Upper lobe of left lung (tissue), 6 donors: ENCODE measurements at places on chromosomes 12 and 14.

DNA sequence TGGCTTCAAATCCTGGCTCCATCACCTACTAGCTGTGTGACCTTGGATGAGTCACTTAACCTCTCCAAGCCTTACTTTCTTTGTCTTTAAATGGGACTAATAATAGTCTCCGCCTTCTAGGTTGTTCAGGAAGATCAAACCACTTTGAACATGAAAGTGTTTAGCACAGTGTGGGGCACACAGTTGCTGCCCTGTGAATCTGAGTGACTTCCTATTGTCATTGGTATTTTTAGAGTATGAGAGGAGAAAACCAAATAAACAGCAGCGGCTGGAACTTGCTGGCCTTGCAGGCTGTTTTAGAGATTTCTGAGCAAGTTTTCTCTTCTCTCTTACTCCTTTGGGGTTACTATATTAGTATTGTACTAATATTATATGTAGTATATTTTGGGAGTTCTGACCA lies 120.7 kb upstream of the MYL2 start:
- DNase-seq: no peak

DNA sequence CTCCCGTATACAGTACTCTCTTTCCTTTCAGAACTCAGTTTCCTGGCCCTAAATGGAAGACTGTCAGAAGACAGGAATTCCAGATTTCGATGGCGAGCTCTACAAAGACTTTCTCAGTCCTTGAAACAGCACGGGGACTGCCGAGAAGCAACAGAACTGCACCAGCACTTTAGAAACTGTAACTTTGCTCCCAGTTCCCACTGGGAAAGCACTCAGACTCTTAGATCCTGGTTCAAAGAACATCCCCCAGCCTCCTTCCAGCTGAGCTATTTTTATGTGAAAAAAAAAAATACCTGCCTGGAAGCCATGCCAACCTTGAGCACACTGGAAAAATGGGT lies 1.8 kb downstream of the PXN start:
- DNase-seq: no peak

DNA sequence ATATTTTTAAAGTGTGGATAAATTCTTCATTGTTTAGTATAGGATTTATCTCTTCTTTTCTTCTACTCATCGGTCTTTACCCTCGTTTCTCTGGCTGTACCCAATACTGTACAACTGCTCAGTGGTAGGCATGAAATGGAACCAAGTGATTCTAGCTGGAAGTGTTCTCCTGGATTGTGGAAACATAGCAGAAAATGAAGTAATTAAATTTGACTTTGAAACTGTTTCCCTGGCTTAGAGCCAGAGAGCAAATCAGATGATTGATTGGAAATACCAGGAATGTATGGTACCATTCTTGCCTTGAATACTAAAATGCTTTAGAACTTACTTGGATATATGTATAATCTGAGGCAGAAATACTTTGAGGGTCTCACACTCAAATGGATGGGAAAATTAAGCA lies 292.3 kb downstream of the ERC1 start:
- no peak for DNase-seq

- DNase-seq: no peak
Observed at GRCh38 chr12:112341046-112341825, 41.0 kb downstream of the HECTD4 start.

DNA sequence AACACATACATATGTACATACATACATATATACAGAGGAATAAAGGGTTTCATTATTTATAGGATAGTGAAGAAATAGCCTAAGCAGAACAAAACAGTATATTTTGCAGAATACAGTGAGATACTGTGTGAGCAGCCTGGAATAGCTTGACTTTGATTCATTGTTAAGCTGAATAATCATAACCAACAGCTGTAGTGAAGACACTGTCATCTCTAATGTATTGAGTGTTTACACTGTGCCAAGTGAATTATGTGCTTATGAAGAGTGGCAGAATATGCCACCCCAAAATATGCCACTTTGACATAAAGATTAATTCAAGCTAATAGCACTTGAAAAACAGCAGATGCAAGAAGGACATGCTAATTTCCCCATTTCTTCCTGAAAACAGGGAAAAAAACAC lies 48.2 kb upstream of the LRFN5 start:
- DNase-seq: no peak

DNA sequence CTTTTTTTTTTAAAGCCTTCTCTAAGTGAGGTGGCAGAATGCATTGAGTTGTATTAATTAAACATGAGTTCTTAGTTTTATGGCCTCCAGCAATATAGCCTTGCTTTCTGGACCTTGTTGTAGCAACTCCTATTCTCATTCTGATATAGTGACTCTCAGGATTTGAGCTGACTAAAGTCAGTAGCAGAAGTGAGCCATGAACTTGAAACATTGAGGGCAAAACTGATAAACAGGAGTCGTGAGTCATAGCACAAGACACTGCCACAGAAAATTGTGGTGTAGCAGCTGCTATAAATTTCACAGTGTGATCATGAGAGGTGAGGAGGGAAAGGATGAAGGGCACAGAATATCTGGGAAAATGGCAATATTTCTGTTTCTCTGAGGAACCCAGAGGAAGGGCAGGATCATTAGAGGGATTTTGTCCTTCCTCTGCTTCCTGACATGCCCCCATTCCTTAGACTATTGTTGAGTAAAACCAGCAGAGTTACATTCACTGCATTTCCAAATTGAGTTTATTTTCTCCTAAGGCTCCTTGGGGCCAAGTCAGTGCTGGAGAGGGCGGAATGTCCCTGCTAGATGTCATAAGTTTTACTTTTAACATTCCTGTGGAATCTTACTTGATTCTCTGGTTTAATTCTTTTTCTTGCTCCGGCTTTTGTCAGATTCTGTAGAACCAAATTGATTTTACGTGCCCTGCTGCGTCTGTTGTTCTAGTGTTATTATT lies 7.5 kb downstream of the KLRG1 start:
- DNase-seq: no peak

DNA sequence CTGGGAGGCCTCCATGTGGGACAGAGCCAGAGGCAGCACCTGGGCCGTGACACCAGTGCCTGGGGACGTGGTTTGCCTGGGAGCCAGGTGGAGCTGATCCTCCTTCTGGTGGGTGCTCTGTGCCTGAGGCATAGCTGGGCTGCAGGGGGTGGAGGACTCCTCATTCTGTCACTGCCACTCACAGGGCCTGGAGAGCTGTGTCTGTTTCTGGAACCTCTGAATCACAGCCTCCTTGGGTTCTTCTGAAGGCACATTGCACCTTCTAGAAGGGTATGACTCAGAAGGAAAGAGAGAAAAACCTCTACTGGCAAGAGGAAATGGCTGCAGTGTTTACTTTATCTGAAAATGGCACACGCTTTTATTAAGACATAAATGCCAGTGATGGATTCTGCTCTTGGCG lies 659.8 kb downstream of the VRK1 start:
- DNase-seq: peak; percentile 37

DNA sequence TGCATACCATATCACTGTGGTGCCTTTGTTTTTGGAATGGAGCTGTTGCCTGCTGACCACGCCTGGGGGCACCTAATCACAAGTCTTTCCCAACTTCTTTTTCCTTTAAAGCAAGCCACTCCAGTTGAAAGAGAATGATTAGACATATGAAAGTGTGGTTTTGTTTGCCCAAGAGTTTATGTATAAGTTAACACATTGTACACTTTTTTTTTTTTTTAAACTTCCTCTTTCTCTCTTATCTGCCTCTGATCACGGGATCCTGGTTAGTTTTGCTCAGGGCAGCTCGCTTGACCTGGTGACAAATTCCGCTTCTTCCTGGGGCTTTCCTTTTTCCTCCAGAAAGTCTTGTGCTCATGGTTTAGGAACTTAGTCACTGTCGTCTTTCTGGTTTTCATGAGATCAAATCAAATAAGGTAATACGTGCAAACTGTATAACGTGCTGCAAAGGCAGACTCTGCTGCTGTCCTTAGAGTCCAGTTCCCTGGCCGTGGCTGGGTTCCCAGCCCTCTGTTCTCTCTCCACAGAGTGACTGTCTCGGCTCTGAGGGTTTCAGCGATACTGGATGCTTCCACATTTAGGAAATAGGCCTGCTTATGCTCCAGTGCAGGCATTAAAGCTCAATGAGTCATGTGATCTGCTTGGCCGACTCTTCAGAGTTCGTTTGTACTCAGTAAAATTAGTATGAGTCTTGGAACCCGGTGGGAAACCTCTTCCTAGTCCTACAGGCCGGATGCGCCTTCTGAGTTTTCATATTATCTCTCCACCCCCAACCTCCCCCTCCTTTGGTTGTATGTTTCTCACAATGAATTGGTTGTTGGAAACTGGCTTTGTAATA lies 15.2 kb downstream of the RASSF3 start:
- DNase-seq: no peak

GRCh38 chr12:107320929-107321631 lies 227.7 kb upstream of the CRY1 start:
- DNase-seq: peak; percentile 80

GRCh38 chr12:30850684-30851083 lies 75.9 kb upstream of the TSPAN11 start:
- no peak for DNase-seq

- DNase-seq: no peak
Observed at GRCh38 chr12:27272373-27273028, 28.4 kb downstream of the STK38L start.

DNA sequence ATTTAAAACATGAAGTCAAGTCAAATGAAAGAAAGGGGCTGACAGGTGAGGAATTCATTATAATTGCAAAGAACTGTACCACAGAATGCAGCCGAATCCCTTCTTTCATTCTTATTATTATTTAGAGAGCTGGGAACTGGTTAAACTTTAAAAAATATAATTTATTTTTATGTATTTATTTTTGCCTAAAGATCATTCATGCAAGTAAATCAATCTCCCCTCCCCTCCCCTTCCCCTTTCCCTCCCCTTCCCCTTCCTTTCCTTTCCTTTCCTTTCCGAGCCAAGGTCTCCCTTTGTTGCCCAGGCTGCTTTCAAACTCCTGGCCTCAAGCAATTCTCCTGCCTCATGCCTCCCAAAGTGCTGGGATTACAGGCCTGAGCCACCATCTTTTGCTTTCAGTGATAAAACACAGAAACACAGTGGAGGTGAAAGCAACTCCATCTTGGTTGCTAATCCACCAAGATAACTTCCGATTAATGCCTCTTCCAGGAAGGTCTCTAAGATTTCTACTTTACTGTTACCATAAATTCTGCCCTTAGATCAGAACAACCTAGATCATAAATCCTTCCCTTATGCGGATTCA lies 6.0 kb upstream of the UBC start:
- no peak for DNase-seq

- no peak for DNase-seq
Observed at GRCh38 chr12:91718326-91718725, 427.3 kb downstream of the BTG1 start.

GRCh38 chr14:90905531-90905930 lies 89.3 kb upstream of the TTC7B start:
- no peak for DNase-seq

GRCh38 chr12:121222847-121223246 lies 12.9 kb downstream of the P2RX4 start:
- no peak for DNase-seq

DNA sequence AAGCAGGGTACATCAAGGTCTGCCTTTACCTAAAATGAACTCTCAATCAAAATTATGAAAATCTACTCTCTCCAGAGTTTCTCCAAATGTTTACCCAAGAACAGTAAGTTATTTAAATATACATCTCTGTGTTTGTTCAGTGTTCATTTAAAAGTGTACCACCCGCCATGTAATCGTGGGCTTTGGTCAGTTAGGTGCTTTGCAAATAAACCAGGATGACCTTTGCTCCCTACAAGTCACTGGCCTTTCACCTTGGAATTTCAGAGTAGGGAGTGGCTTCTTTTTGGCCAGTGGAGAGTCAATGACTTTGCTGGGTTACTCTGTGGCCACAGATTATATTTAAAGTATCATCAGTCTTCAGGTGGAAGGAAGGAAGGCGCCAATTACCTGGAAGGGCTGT lies 74.6 kb upstream of the PTPRB start:
- DNase-seq: no peak

GRCh38 chr14:99229654-99230207 lies 42.3 kb downstream of the BCL11B start:
- DNase-seq: no peak

- DNase-seq: no peak
Observed at GRCh38 chr12:7486512-7486911, 17.1 kb downstream of the CD163 start.

GRCh38 chr12:4025181-4026019 lies 152.2 kb upstream of the PARP11 start:
- DNase-seq: no peak

GRCh38 chr12:76300297-76300665 lies 47.9 kb downstream of the BBS10 start:
- no peak for DNase-seq

- DNase-seq: no peak
Observed at GRCh38 chr14:45246691-45247090, 6.3 kb downstream of the MIS18BP1 start.

DNA sequence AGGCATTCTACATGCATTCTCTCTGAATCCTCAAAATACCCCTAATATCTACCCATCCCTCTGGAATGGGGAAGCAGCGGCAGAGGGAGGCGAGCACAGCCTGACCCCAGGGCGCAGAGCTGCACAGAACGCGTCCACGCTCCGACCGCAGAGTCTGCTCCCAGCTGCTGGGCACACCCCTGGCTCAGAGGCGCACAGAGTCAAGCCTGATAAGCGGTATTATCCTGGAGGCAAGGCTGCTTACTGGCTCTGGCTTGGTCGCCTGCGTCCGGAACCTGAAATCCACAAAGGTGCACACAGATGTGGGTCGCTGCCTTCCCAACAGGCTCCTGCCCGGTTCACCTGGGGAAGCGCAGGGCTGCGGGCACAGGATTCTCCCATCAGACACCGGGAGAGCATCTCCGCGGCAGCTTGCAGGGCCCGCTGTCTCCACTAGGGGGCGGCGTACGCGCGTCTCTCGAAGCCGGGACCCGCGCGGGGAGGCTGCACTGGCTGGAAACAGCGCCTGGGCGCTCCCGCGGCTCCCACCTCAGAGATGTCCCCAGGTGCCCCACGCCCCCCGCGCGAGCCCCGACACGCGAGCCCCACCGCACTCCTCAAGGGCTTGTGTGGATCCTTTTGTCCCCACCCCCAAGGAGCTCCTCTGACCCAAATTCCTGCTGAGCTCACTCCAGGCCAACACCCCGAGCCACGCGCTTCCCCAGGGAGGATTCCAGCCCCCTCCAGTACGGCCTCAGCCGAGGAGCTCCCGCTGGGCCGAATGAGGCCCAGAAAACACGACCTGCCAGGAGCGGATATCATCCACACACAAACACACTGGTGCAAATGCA lies 120.1 kb upstream of the FZD10 start:
- DNase-seq: peak; percentile 27

DNA sequence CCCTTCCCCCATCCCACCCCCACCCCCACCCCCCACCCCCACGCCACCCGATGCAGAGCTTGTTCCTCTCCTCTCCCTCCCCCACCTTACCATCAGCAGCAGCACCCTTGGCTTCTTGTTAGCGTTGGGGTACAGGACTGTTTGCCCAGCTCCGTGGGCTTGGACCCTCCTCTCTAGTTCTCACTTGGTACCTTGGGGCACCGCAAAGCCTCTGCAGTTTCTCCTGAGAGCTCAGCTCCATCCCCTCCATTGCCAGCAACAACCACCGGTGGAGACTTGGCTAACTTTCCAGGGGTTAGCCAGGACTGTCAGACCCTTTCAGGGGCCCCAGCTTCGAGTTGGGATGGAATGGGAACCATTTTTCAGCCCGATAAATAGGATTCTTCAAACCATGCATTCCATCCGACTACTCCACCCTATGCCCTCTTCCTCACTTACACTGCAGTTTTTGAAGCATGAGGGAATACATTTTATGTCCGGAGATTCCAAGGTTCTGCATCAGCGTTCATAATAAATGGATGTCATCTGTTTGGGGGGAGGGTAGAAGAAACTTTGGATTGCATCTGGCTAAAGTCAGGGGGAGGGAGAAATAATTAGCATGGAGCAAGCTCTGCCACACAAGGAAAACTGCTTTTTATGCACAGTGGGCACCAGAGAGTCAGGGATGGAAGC lies 1.1 kb downstream of the SCN8A start:
- DNase-seq: no peak

- DNase-seq: no peak
Observed at GRCh38 chr14:20418501-20418909, 5.2 kb upstream of the TEP1 start.
